NCI-H1436 treated with DMSO at 0.1 percent for 48 hours (cell line): ENCODE measurements at places on chromosomes 12 and 14.

DNA sequence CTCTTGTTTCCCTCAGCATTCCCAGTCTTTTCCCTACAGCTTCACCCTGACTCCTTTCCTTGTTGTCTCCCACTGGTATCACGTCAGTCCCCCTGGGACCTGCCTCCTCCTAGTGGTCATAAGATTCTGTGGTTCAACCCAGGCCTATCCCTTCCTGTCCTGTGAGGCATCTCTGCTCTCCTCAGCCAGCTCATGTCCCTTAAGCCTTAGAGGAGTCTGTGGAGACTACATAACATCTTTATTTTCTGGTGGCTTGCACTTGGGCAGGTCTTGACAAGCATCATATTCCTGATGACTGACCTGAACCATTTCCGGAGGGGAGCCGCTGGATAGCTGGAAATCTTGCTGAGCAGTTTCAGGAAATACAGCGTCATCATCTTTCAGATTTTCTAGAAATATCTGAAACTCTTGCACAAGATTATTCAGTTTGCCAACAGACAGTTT is 688 bp downstream of the C12orf71 start:
- no peak for DNase-seq

DNA sequence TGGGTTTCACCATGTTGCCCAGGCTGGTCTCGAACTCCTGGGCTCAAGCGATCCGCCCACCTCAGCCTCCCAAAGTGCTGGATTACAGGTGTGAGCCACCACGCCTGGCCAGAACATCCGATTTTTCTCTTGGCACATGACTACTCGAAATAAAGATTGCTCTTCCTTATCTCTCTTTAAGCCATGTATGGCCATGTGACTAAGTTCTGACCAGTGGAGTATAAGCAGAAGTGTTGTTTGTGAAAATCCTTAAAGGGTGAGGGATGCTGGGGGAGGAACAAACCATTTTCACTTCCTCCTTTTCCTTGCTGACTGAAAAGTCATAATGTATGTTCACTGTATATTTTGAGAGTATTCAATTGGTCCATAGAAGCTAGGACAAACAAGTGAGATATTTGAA is 50.7 kb upstream of the ATF7IP start:
- DNase-seq = no peak

DNA sequence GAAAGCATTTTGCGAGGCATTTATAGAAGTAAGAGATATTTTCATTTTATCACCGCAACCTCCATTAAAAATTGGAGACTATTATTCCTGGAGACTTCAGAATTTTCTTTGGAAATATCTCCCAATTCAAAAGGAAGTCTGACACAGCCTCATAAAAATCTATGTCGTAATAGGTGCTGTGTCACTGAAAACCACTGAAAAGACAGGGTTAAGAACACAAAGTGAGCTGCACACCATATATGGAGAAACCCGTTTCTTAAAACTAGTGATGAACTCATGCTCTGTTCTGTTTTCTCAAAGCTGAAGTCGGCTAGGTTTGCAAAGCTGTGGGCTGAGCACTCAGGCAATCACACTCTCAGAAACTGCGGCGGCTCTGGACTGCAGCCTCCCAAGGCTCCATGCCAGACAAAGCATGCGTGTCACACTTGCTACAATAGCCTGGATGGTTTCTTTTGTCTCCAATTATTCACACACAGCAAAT is at the start of gene GLIPR1:
Gene GLIPR1 (plus strand): TSS at position 287 of the 481 bp plus-strand sequence. CDS start 126 bp downstream, at position 413.
- DNase-seq = no peak

DNA sequence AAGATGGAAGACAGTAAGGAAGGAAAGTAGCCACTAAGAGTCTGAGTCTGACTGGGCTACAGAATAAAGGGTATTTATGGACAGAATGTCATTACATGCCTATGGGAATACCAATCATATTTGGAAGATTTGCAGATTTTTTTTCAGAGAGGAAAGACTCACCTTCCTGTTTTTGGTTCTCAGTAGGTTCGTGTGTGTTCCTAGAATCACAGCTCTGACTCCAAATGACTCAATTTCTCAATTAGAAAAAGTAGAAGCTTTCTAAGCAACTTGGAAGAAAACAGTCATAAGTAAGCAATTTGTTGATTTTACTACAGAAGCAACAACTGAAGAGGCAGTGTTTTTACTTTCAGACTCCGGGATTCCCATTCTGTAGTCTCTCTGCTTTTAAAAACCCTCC is 15.4 kb upstream of the PAPLN start:
- DNase-seq = no peak
